Thoracic aorta endothelial cell (primary cell): ENCODE measurements at places on chromosomes 13 and 19. TPM values are rescaled to one million over a fixed set of nuclear protein-coding genes. Genes with fewer than 3 reads are reported as not detected.

The TPP2 gene
- 95.3 and 95.5 TPM in 2 replicates for total RNA-seq

The FBN3 gene
- total RNA-seq: not detected in 2 replicates

The ZNF730 gene
- total RNA-seq: 2.8 and 3.4 TPM in 2 replicates

The ADAMTSL5 gene
- total RNA-seq: 0.22 and 0.53 TPM in 2 replicates

The ZNF555 gene
- total RNA-seq: 6.0 TPM in 2 replicates

The CERS4 gene
- 2.0 and 2.4 TPM in 2 replicates for total RNA-seq

The RFPL4AL1 gene
- 0.13 TPM in 1 of 2 replicates, not detected in the other for total RNA-seq

The FXYD3 gene
- total RNA-seq: not detected in 2 replicates

The ZNF888 gene
- 3.7 and 5.0 TPM in 2 replicates for total RNA-seq

The EFNB2 gene
- 84.4 and 109 TPM in 2 replicates for total RNA-seq

The ZNF584 gene
- total RNA-seq: 10.0 and 14.0 TPM in 2 replicates

The ZNF560 gene
- 0.07 and 0.27 TPM in 2 replicates for total RNA-seq

The C19orf81 gene
- total RNA-seq: 0.40 TPM in 1 of 2 replicates, not detected in the other

The OR7A5 gene
- total RNA-seq: not detected in 2 replicates

The CD209 gene
- not detected in 2 replicates for total RNA-seq

The ZNF583 gene
- 4.0 and 4.9 TPM in 2 replicates for total RNA-seq

The RGCC gene
- 17.0 and 23.0 TPM in 2 replicates for total RNA-seq

The SLC8A2 gene
- not detected in 2 replicates for total RNA-seq

The PEAK3 gene
- not detected in 2 replicates for total RNA-seq

The ARHGEF7 gene
- 182 and 197 TPM in 2 replicates for total RNA-seq

The MEGF8 gene
- 25.4 and 27.6 TPM in 2 replicates for total RNA-seq

The TNNI3 gene
- total RNA-seq: not detected in 2 replicates

The KLK2 gene
- total RNA-seq: not detected in 2 replicates

The FUT3 gene
- not detected in 2 replicates for total RNA-seq

The FLT3 gene
- total RNA-seq: not detected in 2 replicates

The IGFL3 gene
- total RNA-seq: not detected in 2 replicates

The ENOX1 gene
- 2.8 and 11.0 TPM in 2 replicates for total RNA-seq

The KL gene
- total RNA-seq: not detected in 2 replicates

The RNF113B gene
- total RNA-seq: not detected in 2 replicates
